Left lung (tissue), 14 donors: ENCODE measurements at places on chromosomes 4 and X. TPM values are rescaled to one million over a fixed set of nuclear protein-coding genes. Genes with fewer than 3 reads are reported as not detected.
A peak's percentile ranks its signal among the peaks of the same experiment; 100 is the strongest.

Gene PPP4R3C
- polyA plus RNA-seq, result not detected

Gene GPC3
- polyA plus RNA-seq, result 581 TPM

Gene UGT2B11
- polyA plus RNA-seq, result not detected

Gene FOXR2
- not detected for polyA plus RNA-seq

Gene ANK2
- 24.7 TPM for polyA plus RNA-seq

Gene OCIAD1
- 206 TPM for polyA plus RNA-seq

Gene MMRN1
- 28.7 TPM for polyA plus RNA-seq

Gene COX18
- 19.1 TPM for polyA plus RNA-seq

Gene FAM114A1
- polyA plus RNA-seq, result 79.3 TPM

GRCh38 chr4:89136525-89136924 is 25.2 kb downstream of the TIGD2 start:
- DNase-seq, result no peak

DNA sequence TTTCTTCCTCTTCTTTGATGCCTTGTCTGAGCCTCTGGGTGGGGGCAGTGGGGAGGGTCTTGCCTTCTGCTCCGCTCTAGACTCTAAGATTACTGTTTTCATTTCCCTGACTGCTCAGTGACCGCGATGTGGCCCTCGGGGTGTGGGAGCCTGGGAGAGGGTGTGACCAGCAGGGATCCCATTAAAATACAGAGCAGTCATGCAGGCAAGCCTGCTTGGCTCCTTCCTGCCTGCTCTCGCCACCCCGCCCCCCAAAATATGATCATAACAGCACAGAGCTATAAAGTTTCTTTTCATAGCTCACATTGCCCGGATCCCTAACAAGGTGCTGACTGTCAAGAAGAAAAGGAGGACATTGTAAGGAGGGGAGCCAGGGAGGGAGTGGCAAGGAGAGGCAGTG is 332.9 kb downstream of the RAB28 start:
- DNase-seq, result no peak

- no peak for DNase-seq
Measured at GRCh38 chr4:143346206-143346605, 9.5 kb downstream of the GAB1 start.

DNA sequence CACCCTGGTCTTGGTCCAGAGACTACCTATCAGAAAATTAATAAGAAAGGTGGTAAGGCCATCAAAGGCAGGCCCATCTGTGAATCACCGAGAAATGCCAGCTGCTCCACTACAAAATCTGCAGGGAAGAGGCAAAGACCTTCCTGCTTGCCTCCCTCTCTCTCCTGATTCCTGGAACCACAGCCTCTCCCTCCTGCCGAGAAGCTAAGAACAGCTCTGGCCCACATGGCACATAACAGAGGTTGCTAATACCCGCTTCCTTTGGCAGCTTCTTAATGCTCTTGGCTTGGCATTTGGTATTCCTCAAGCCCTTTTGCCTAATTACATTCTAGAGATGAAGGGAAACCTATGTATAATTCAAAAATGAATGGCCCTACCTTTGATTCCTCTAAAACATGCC is 32.9 kb downstream of the RAI2 start:
- DNase-seq, result no peak

- DNase-seq, result no peak
Measured at GRCh38 chr4:243426-243825, 61.8 kb downstream of the ZNF732 start.

DNA sequence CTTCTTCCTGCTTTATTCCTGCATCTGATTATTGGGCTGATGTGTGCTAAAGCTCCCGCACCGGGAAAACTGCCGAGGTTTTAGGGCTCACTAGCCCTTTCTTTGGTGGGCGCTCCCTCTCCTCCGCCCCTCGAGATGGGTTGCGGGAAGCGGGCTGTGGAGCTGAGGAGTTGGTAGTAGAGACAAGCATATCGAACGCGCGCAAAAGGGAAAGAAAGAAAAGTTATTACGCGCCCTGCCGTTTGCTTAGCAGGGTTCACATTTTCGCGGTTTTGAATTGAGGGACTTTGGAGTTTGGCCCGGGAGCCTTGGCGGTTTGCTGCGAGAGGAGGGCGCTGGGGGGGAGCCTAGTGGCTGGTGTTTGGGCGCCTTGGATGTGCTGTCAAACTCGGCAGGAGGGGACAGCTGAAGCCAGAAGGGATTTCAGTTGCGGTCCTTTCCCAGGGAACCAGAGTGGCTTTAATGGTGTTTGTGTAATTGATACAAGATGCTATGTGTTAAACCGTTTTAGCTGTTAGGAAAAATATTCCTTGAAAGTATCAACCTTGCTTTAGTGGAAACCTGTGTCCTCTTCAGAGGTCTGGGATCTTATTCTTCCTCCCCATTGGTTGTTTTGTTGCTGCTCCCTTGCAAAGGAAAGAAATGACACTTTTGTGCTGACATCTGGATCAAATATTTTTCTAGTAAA is 1.1 kb downstream of the GAB1 start:
- peak; percentile 76 for DNase-seq

GRCh38 chr4:135244696-135245095 is 1043.1 kb upstream of the PABPC4L start:
- DNase-seq, result no peak

- DNase-seq, result no peak
Measured at GRCh38 chr4:77344784-77345183, 187.8 kb downstream of the CCNG2 start.

DNA sequence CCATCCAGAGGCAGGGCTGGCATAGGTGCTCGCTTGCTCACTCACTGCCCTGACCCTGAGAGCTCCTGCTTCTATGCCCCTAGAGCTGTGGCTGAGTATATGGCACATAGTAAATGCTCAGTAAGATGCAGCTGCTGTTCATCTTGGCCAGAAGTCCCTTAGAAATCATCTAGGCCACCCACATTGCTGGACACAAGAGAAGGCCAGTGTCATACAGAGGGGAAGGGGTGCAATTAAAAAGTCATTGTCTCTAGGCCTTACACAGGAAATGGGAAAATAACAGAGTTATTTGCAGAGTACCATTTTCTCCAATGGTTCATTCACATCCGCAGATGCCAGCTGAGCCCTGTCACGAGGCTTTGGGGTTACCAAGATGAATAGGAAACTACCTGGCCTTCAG is 88.8 kb downstream of the MAMLD1 start:
- DNase-seq, result peak; percentile 12

- DNase-seq, result no peak
Measured at GRCh38 chrX:23118890-23119527, 119.2 kb downstream of the DDX53 start.

- no peak for DNase-seq
Measured at GRCh38 chr4:71066737-71067716, 73.6 kb downstream of the DCK start.

DNA sequence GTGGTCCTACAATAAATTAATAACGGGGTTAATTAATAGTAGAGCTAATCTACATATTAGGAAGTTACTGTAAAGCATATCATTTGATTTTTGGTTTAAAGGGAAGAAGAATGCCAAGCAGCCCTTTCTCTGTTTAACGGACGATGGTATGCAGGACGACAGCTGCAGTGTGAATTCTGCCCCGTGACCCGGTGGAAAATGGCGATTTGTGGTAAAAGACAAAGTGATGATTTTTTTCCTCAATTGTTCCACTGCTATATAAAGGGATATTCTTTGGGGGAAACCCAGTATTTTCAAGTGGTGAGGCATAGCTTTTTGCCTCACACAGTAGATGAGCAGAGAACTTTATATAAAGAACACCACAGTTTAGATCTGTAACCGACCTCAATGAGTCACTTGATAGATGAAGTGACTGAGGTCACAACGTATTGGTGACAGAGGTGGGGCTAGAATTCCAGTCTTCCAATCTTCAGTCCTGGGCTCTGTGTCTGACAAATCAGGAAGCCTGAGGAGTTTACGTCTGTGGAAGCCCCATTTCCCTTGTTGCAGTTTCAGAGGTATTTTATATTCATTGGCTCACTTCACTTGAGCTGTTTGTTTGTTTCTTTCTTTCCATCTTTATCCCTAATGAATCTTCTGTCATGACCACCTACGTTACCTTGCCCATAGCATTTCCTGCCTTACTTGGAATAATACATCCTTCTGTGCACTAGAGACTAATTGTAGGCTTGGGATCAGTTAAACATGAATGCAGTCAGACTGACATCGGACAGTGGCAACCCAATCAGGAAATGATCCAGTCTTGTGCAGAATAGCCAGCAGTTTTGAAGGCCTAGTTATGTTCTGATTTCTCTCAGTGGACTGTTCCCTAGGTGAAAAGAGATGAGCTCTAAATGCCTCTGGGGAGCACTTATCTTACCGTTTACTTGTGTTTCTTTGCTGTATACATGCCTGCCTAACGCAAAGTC is 30.1 kb downstream of the ZRSR2 start:
- no peak for DNase-seq

DNA sequence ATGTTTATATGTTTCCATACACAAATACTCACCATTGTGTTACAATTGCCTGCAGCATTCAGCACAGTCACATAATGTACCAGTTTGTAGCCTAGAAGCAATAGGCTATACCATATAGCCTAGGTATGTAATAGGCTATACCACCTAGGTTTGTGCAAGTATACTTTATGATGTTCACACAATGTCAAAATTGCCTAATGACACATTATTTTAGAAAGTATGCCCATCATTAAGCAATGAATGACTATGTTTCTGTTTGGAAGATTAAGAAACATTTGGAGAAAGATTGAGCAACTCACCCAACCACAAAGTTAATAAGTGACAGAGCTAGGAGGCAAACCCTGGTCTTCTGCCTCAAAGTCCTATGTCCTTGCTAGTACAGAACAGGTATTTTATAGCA is 96.8 kb upstream of the GRIA3 start:
- DNase-seq, result no peak

- DNase-seq, result no peak
Measured at GRCh38 chr4:125323654-125324053, 8.9 kb downstream of the FAT4 start.

- no peak for DNase-seq
Measured at GRCh38 chrX:80098038-80098437, 83.5 kb downstream of the TBX22 start.

DNA sequence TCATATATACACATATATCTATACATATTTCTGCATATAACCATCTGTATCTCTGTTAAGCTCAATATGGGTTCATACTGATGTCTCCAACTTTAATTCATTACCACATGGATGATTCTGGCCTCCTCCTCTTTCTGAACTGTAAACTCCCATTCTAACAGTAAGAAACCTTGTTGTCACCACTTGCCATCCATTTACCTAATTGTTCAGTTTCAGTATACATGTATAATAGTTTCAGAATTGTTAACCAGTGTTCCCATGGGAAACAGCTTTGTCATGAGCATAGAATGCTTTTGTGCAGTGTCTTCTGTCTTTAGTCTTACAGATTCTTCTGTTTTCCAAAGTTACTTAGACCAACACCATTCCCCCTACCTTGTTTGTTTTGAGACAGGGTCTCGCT is 35.9 kb downstream of the SLC9A6 start:
- no peak for DNase-seq

GRCh38 chr4:173254646-173255045 is 79.5 kb downstream of the HMGB2 start:
- no peak for DNase-seq

DNA sequence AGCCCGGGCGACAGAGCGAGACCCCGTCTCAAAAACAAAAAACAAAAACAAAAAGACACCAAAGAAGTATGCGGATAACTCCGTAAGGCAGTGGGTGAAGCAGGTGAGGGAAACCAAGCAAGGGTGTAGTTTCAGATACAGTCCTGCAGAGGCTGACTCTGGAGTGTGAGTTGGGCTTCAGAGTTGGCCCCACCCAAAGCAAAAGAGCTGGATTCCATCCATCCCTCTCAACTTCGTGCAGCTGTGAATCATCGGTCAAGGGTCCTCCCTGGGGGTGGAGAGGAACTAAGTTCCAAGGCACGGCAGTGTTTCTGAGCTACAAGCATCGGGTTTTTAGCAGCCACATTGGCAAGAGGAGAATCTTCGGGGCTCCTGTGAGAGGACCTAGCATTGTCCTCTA is 43.9 kb upstream of the FAM9A start:
- no peak for DNase-seq

- DNase-seq, result no peak
Measured at GRCh38 chr4:180674619-180675358, 1568.4 kb upstream of the TENM3 start.

GRCh38 chrX:68061206-68061535 is 372.1 kb downstream of the OPHN1 start:
- DNase-seq, result no peak

DNA sequence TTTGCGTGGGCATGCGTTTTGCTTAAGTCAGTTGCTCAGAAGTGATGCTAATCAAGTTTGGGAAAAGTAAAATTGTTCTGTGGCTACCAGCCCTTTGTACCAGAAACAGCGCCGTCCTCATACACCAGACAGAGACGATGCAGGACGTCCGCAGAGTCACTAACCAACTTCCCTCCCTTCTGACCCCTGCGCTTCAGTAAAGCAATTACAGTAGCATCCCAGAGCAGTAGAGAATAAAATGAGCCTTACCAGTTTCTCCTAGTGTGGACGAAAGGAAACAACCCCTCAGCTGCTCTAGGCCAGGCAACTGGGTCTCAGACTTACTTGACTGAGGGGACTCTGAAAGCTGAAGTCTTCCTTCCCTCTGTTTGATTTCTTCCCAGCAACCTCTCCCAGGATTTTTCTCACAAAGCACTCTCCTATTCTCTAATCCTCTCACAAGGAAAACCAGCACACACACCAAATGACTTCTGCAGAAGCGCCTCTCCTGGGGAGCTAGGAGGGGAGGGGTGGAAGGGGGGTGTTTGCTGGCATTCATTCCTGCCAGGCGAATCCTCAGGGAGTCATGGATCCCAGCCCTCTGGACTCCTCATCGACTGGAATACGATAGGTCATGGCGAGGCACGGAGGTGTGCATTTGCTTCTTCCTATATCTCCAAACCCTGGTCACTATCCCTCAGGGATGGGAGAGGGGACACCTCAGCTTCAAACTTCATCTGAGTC is 56.0 kb upstream of the MID1 start:
- DNase-seq, result no peak

DNA sequence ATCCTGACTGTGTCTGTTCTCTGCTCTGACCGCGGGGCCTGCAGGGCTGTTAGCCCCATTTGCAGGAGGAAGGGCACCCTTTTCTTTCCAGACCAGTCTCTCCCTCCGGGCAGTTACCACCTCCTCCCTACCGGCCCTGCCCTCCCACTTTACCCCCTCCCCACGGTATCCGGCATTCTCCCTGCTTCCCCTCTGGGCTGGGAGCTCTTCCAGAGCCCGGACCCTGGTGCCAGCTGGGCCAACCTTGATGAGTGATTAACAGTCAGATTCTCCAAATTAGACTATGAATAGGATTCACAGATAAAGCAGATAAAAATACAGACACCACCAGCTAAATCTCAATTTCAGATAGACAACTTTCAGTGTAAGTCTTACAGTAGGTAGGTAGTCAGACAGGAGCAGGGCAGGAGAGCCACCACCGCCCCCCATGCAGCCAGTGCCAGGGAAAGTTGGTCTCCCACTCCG is 23.4 kb upstream of the WFS1 start:
- DNase-seq, result no peak

DNA sequence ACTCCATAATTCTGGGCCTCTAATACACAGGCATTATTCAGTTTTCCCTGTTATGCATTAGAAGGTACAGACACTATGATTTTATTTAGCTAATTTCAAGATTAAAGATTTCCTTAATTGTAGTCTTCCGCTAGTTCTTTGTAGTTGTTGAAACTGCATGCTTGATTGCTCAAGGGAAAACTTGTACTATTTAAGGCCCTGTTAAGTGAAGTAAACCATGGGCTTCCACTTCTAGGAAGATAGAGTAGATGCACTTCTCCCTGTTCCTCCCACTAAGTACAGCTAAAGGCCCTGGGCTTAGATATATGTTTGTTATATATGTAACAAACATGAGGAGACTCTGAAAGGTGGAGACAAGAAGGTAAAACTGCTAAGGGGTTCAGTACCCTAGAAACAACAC is 215.8 kb upstream of the LEF1 start:
- DNase-seq, result no peak
